Left renal pelvis (tissue), 4 donors: ENCODE measurements at places on chromosomes 4 and X. TPM values are rescaled to one million over a fixed set of nuclear protein-coding genes. Genes with fewer than 3 reads are reported as not detected.

GRCh38 chr4:23741681-23742191 is 148.1 kb downstream of the PPARGC1A start:
- DNase-seq = no peak

GRCh38 chrX:73683236-73683859 is 120.4 kb downstream of the CHIC1 start:
- no peak for DNase-seq

Gene METTL14
- polyA plus RNA-seq = 64.2 TPM

Gene ZFP92
- 0.31 TPM for polyA plus RNA-seq
